ENCODE measurements at places on chromosomes 7 and 10. TPM values are rescaled to one million over a fixed set of nuclear protein-coding genes. Genes with fewer than 3 reads are reported as not detected.

The SLC16A12 gene
- not detected for total RNA-seq

The CAMK2B gene
- total RNA-seq: 0.13 TPM

The GRID1 gene
- not detected for total RNA-seq

The CYP3A4 gene
- total RNA-seq: 0.35 TPM

The RPEL1 gene
- 0.10 TPM for total RNA-seq

The SFTPA1 gene
- not detected for total RNA-seq

The GIMAP1 gene
- not detected for total RNA-seq

The CACNA2D1 gene
- not detected for total RNA-seq

The FOXI2 gene
- total RNA-seq: not detected

The SEMA4G gene
- 46.2 TPM for total RNA-seq

The EPHB6 gene
- not detected for total RNA-seq

The IQCE gene
- total RNA-seq: 2.5 TPM

The FAM131B gene
- 0.07 TPM for total RNA-seq

The IL2RA gene
- not detected for total RNA-seq

The NRBF2 gene
- total RNA-seq: 39.0 TPM

The TACC2 gene
- 11.8 TPM for total RNA-seq

The KAZALD1 gene
- 18.0 TPM for total RNA-seq

The CDK1 gene
- 221 TPM for total RNA-seq

The OR9A2 gene
- total RNA-seq: not detected

The LIPN gene
- total RNA-seq: not detected

The RARRES2 gene
- total RNA-seq: 94.6 TPM

The JCAD gene
- total RNA-seq: 0.04 TPM

The DMBT1 gene
- total RNA-seq: not detected

The PLXDC2 gene
- 2.1 TPM for total RNA-seq

The EN2 gene
- not detected for total RNA-seq

The SLC26A3 gene
- 0.08 TPM for total RNA-seq

The MOGAT3 gene
- 22.5 TPM for total RNA-seq

The AP3M1 gene
- 31.6 TPM for total RNA-seq

The STEAP1B gene
- not detected for total RNA-seq

The TLX1 gene
- 0.07 TPM for total RNA-seq

The GPR26 gene
- not detected for total RNA-seq

The CUBN gene
- 0.27 TPM for total RNA-seq

The UCMA gene
- not detected for total RNA-seq

The HMX2 gene
- total RNA-seq: not detected

The AIMP2 gene
- 97.2 TPM for total RNA-seq

The PILRA gene
- total RNA-seq: 0.13 TPM

The CAV2 gene
- total RNA-seq: 0.09 TPM

The CYP3A7 gene
- 6.4 TPM for total RNA-seq

The HMX3 gene
- not detected for total RNA-seq

The PIP4K2A gene
- 22.6 TPM for total RNA-seq

The A1CF gene
- total RNA-seq: 58.1 TPM

The KNDC1 gene
- total RNA-seq: 0.44 TPM

The CDNF gene
- 0.38 TPM for total RNA-seq

The NUTM2B gene
- 0.27 TPM for total RNA-seq

The LGI1 gene
- total RNA-seq: not detected

The CYP17A1 gene
- 0.14 TPM for total RNA-seq

The GTF2IRD1 gene
- 17.8 TPM for total RNA-seq

The CALML5 gene
- total RNA-seq: not detected

The SLC29A3 gene
- total RNA-seq: 8.6 TPM

The PAX4 gene
- not detected for total RNA-seq

The CALHM1 gene
- not detected for total RNA-seq

The LDB3 gene
- not detected for total RNA-seq

The TRPV6 gene
- not detected for total RNA-seq

The H2BK1 gene
- total RNA-seq: not detected

The SLC18A2 gene
- total RNA-seq: not detected

The ACSM6 gene
- total RNA-seq: not detected

Measured in HepG2 (cell line).